ENCODE measurements at places on chromosomes 16 and 17. TPM values are rescaled to one million over a fixed set of nuclear protein-coding genes. Genes with fewer than 3 reads are reported as not detected.

The SPATA2L gene
- 20.6 TPM for total RNA-seq

The GOSR1 gene
- 51.1 TPM for total RNA-seq

The MFAP4 gene
- total RNA-seq: not detected

- peak overlapping the region; percentile 61 for H3K27ac ChIP-seq
- no peak for DNase-seq
- H3K4me3 ChIP-seq: no peak overlapping the region
- H3K4me1 ChIP-seq: peaks cover 10% of the 10 kb centered on the region
- no peaks in the 10 kb centered on the region for H3K27me3 ChIP-seq
Observed at GRCh38 chr16:71771571-71771970, 37.1 kb downstream of the AP1G1 start.

- no peaks in the 10 kb centered on the region for H3K36me3 ChIP-seq
- no peak for DNase-seq
- no peak overlapping the region for H3K27ac ChIP-seq
Observed at GRCh38 chr16:82848013-82848412, 221.2 kb downstream of the CDH13 start.

DNA sequence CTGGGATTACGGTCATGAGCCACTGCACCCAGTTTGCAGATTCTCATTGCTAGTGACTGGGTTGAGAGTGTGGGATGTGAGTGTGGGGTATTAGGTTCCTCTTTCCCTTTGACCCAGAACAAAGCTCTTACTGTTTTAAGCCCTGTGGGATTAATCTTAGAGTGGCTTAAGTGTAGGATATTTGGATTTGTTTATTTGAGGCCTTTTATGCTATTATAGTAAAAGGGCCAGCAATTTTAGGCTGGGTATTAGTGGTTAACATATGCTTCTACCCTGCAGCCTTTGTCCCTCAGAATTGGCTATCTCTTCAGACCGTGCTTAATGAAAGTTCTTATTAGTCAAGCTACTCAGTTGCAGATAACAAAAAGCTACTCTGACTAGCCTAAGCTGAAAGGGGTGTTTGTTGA lies 3.2 kb downstream of the SGF29 start:
- H3K27me3 ChIP-seq: no peaks in the 10 kb centered on the region
- no peak for DNase-seq

DNA sequence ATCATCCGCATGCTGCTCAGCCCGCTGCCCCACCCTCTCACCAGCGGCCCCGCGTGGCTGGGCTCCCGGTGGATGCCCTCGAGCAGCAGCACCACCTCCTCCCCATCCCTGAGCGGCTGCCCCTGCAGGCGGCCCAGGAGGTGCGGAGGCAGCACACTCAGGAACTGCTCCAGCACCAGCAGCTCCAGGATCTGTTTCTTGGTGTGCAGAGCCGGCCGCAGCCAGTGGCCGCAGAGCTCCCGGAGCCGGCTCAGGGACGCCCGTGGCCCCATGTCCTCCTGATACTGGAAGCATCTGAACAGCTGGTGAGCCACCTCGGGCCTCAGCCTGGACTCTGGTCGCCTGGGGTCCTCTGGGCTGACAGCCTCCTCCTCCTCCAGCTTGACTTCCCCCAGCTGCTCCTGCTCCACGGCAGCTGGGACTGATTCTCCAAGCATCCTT lies 6.6 kb downstream of the ZSCAN10 start:
- no peak for DNase-seq
- peaks cover 27% of the 10 kb centered on the region for H3K4me1 ChIP-seq
- no peaks in the 10 kb centered on the region for H3K36me3 ChIP-seq
- H3K4me3 ChIP-seq: no peak overlapping the region
- no peaks in the 10 kb centered on the region for H3K27me3 ChIP-seq
- H3K27ac ChIP-seq: no peak overlapping the region

All from T-helper 17 cell (primary cell).